Cortex of kidney (tissue), 1 donor: ENCODE measurements at places on chromosomes 13 and 19.

GRCh38 chr13:112928020-112928971 is 40.7 kb upstream of the MCF2L start:
- DNase-seq: no peak

DNA sequence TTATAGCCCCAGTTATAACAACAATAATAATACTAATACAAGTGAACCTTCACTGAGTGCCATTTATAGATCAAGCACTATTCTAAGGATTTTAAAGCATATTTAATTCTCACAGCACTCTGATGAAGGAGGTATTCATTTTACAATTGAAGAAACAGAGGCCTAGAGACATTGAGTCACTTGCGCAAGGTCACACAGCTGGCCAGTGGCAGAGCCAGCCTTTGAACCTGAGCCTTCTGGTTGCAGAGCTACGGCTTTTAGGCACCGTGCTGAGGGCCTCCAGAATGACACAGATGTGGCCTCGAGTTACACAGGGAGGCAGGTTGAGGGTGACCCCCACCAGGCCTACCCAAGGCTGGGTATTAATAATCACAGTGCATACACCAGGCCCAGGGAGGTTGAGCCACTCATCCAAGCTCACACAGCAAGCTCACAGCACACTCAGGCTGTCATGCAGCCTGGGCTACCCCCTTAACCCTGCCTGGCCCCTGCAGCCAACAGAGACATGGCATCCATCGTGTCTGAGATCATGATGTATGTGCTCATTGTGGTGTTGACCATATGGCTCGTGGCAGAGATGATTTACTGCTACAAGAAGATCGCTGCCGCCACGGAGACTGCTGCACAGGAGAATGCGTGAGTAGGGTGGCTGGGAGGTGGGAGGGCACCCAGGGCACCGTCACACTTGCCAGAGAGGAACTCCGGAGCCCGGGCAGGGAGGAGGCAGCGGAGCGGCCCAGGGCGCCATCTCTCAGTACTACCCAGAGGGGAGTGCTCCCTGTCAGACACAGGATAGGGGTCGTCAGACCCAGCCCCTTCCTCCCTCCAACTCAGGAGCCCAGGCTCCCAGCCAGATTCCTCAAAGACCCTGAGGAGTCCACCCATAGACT is 2.7 kb upstream of the HPN start:
- no peak for DNase-seq

GRCh38 chr19:9808855-9809824 is 9.7 kb downstream of the FBXL12 start:
- DNase-seq: no peak

DNA sequence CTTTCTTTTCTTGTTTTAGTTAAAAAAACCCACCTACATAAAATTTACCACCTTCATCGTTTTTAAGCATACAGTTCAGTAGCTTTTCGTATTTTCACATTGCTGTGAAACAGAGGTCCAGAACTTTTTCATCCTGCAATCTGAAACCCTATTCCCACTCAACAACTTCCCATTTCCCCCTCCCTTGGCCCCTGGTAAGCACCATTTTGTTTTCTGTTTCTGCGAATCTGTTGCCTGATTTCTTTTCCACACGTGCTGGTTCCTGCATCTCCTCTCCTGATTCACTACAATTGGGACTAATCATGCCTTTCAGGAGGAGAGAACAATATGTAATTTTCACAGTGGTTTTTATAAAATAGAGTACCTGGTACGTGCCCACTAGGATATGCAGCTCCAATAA is 149.2 kb upstream of the RNF113B start:
- DNase-seq: no peak

DNA sequence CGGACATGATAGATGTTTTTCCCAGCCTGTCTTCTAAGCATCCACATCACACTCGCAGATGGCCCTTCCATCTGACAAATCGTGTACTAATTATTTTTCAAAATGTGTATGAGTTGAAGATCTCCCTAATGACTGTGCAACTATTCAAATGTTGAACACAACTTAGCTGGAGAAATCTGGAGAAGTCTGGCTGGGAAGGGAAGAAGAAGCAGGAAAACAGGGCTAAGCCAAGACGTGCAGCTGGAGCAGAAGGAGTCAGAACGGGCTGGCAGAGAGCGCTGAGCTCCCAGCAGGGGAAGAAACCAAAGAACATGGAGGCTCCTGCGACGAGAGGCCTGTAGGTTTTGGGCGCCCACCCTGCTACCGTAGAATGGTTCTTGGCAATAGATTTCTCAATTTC is 13.2 kb upstream of the LATS2 start:
- no peak for DNase-seq

GRCh38 chr13:46473806-46474205 is 79.2 kb upstream of the LRCH1 start:
- no peak for DNase-seq

DNA sequence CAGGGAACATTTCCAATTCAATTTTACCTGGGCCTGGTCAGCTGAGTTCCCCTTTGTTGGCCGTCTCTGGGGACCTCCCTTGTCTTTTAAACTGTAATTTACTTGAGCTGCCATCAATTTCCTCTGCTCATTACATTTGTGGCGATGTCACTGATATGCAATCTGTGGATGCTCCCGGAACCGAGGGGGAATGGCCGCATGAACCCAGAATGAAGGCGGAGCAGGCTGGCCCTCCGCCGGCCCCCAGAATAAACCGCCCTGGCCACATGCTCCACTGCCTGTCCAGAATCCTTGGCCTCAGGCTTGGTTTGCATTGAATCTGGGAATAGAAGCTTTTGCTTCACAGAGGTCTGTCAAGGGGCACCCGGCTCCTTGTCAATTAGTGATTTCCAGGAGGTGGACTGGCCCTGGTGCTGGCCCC is 276.8 kb downstream of the TEX29 start:
- no peak for DNase-seq

DNA sequence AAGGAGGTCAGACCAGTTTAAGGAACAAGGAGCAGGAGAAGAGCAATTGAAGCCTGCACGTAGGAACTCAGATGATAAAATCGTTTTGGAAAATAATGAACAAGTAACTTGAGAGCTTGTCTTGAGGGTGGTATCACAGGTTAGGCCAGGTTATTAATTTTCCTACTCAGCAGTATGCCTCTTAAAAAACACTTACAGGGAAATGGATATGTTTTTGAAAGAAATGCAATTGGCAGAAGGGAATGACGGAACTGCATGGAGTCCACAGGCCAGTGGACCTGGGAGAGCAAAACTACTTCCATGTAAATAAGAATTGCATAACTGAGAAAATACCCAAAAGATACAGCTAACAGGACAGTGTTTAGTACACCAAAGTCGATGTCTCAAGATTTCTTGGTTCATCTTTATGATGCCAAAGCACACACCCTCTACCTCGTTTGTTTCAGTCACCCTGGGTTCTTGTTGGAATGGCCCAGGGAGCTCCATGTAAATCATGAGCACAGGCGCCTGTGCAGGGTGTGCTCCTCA is 35.2 kb downstream of the MBNL2 start:
- no peak for DNase-seq

- DNase-seq: no peak
Measured at GRCh38 chr19:38079926-38080380, 144.1 kb downstream of the DPF1 start.

DNA sequence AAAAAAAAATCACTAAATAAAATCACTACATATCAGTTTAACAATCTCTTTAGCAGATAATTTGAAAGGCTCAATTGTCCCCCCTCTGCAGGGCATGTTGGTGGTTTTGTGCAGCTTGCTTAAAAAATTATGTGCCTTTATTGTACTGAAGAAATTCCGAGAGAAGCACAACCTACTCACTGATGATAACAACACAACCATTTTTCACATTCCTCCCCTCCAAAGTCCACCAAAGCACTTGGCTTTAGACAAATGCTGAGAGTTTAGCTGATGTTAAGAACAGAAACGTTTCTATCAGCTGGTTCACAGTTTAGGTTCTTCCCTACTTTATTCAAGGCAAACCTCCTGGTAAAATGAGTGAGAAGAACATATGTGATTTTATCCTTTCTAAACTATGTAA is 923 bp downstream of the DOCK9 start:
- no peak for DNase-seq

GRCh38 chr13:48510698-48511097 is 22.2 kb downstream of the RCBTB2 start:
- no peak for DNase-seq

DNA sequence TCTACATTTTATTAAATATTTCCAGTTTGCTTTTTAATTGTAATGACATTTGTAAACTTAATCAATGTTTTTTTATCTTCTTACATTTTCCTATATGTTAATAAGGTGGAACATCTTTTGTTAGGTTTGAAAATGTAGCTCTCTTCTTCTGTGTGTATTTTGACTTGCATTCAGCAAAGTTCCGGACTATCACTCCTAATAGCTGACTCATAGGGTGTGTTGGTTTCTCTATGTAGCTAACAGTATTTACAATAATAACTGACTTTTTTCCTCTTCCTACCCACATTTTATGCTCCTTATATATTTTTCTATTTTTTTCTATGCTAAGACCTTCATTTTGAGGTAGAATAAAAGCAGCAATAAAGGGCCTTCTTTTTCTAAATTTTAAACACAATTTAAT is 28.1 kb downstream of the MYO16 start:
- DNase-seq: no peak

DNA sequence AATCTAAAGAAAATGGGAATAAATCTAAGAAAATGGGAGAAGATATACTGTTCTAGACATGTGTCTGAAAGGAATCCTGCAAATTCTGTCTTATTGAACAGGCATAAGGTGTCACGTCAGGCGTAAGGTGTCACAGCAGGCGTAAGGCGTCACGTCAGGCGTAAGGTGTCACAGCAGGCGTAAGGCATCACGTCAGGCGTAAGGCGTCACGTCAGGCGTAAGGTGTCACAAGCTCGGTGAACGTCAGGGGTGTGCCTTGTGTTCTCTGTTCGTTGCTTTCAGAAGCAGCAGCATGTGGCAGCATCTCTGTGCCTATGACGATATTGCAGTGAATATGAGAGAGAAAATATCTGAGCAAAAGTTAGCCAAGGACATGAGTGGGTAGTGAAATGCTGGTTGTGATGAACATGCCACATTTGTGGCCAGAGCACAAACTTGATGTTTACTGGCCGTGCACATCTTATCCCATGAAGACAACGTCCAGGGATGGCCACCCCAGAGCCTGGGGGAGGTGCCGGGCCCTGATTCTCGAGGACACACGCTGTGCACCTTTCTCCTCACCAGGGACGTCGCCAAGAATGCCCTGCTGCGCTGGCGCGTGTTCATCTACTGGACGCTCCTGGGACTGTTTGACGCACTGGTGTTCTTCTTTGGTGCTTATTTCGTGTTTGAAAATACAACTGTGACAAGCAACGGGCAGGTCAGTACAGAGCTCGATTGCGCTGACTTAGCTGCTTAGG is 107.0 kb upstream of the MCF2L start:
- DNase-seq: no peak

DNA sequence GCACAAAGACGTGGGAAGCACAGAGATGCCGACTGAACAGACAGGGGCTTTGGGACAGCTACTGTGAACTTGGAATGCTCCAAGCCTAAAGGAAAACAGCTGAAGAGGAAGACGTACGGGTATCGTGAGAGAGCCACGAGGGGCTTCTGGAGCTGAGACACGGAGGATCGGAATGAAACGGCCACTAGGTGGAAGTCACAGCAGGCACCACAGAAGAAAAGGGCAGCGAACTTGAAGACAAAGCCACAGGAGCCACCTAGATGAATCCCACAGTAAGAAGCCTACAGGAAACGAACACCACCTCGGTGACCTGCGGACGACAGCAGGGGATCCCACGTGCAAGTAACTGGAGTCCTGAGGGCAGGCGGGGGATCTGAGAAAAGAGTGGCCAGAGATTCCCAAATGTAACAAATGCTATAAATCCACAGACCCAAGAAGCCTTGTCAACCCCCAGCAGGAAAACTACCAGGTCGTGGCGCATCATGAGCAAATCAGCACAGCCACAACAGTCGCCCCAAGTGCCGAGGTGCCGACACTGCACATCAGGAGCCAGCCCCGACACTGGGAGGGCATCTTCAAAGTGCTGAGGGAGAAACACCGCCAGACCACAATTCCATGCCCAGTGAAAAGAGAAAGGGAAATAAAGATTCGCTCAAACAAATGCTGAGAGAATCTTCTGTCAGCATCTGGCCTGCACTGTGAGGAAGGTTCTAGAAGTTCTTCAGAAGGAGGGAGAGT is 39.3 kb upstream of the ISYNA1 start:
- no peak for DNase-seq

DNA sequence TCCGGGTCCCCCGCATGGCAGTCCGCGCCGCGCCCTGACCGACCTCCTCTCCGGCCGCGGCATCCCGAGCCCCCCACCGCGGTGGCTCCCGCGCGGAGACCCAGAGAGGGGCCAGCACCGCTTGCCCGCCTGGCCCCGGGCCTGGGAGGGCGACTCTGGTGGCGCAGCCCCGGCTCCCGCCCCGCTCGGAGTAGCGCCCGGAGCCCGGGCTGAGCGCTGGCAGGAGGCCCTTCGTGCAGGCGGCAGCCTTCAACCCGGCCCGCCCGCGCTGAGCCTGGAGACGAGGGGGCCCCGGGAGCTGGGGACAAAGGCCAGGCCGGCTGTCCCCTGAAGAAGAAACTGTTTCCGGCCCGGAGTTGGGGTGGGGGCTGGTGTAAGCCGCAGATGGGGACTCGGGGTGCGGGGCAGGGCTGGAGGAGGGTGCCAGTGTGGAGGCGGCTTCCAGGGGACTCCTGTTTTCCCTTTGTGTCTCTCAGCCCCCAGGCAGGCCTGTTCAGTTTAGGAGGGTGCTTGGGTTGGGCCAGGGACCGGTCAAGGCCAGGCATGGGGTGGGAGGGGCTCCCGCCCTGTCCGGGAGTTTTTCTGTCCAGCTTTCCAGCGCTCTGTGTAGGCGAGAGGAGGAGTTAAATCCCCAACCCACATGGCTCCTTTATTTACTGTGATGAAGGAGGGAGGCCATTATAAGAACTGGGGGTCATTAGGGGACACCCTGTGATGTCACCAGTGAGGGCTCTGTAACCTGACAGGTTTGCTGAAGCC is 935 bp downstream of the LRP3 start:
- DNase-seq: no peak
